Mucosa of descending colon (tissue), 3 donors: ENCODE measurements at places on chromosomes 1 and 21. TPM values are rescaled to one million over a fixed set of nuclear protein-coding genes. Genes with fewer than 3 reads are reported as not detected.

DNA sequence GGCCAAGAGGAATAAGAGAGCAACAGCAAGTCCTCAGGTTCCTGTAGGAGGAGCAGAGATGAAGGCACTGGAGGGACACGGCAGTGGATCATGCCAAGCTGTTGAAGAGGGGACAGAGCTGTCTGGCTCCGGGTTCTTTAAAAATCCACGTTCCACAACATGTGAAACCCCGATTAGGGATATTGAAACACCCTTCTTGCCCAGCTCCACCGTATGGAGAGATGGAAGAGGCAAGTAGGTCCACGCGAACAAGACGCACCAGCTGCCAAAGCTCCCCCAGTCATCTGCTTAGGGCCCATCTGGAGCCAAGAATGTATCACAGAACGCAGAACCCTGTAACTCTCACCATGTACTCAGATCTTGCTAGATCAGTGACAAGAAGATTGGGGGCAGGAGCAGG is 3.9 kb downstream of the C1orf198 start:
- DNase-seq: no peak

BTBD8 gene
- 7.1 TPM for total RNA-seq

SLC6A9 gene
- total RNA-seq: 38.1 TPM

GRCh38 chr1:28877132-28877781 is 37.1 kb upstream of the EPB41 start:
- DNase-seq: peak; percentile 79

ST6GALNAC3 gene
- total RNA-seq: 5.4 TPM

GRCh38 chr1:231241750-231242149 is 738 bp downstream of the GNPAT start:
- peak; percentile 57 for DNase-seq

FNBP1L gene
- 32.7 TPM for total RNA-seq

- DNase-seq: no peak
Measured at GRCh38 chr1:234170622-234171021, 202.6 kb upstream of the COA6 start.

FLAD1 gene
- 28.4 TPM for total RNA-seq

DNA sequence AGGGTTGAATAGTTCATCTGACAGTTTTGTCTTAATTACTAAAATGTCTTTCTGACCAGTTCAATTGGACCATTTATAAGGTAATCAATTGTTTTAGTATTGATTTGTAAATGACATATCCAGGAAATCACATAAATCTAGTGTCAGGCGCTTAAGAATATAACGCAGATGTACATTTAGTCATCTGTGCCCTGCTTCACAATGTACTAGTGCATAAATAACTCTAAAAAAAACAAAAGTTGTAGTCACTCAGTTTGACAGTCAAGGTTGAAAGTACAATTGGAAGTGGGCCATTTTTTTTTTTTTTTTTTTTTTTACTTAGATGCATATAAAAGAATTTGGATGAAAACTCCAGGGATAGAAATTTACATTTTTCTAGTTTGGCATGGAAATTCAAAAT is 490.4 kb downstream of the PTPRC start:
- DNase-seq: no peak

LRRC71 gene
- not detected for total RNA-seq

FAM131C gene
- total RNA-seq: 3.5 TPM

- no peak for DNase-seq
Measured at GRCh38 chr1:172400722-172401105, 19.8 kb upstream of the C1orf105 start.

DNA sequence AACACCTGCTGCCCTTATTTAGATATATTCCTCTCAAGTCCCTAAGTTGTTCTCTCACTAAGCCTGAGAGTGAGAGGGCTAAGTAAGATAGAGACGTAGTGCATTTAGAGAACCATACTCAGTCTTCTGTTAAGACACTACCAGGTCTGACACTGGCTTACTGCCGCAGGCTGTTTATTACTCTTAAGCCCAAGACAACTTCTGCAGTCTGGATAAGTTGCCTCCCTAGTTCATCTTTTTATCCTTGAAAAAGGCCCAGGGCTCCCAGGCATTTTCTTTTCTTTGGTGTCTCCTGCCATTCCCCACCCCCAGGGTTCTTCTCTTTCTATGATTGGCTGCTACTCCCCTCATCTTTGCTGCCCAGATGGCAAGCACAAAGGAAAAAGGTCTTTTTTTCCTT is 38.7 kb downstream of the CACHD1 start:
- DNase-seq: no peak

DNA sequence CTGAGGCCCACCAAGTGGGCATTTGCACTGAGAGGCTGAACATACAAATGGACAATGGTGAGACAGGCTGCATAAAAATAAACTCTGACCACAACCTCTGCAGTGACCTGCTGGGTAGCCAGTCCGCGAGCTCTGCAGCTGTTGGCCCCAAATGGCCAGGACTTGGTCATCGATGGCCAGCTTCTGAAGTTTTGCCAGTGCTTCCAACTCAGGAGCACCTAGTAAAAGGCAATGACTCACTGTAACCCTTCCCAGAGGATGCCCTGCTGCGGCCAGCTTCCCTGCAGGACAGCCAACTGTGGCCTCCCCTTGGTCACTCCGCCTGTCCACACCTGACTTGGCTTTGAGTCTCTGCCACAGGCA is 185.4 kb downstream of the DYRK1A start:
- no peak for DNase-seq

GRCh38 chr1:30693822-30694221 is 29.6 kb downstream of the MATN1 start:
- no peak for DNase-seq

DNA sequence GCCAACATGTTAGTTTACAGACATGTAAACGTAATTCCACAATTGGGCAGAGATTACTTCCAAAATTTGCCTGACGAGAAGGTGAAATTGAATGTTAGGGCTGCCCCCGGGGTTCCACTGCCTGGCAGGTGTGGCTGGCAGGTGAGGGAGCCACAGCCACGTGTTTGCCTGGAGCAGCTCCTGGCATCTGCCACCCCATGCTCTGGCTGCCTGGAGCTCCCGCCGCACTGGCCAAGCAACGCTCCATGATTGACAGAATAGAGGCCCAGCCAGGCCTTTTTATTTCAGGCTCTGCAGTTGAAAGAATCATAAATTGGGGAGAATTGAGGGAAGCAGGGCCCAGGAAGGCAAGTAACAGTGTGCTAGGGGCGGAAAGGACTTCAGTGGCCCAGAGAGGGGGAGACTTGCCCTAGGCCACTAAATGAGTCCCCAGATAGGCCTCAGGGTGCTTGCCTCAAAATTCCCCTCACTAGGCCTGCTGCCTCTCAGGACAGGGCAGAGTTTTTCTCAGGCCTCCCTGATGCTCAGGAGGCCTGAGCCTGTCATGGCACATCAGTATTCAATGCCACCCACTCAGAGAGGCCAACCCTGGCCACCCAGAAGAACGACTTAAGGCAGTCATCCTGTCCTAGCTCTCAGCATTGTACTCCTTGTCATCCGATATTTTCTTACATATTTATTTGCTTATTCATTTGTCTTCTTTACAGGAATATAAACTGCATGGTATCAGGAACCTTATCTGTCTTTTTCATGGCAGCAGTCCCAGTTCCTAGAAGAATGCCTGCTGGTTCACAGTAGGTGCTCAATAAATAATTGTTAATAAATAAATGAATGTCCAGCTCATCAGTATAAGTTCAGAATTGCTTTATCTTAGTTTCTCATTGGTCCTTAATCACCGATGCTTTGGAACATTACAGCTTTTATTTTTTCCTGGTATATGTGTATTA is 16.6 kb upstream of the S1PR1 start:
- DNase-seq: no peak

DNA sequence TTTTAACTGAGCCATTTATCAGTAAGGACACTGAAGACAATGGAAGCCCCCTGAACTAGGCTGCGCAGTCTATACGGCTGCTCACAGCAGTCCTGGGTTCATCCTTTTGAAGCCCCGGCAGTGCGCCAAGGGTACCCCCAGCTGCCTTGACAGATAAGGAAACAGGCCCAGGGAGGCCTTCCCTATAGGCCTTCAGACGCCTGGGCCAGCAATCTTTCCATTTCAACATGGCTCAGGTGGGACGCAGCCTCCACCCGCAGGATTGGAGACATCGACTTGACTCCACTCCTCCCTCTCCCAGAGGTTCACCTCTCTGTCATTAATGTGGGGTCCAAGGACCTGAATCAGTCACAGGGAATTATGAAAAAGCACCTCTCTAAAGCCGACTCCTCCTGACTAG is 2.8 kb upstream of the LYPD8 start:
- DNase-seq: no peak

GRCh38 chr1:36642802-36643201 is 160.1 kb upstream of the CSF3R start:
- no peak for DNase-seq

DNA sequence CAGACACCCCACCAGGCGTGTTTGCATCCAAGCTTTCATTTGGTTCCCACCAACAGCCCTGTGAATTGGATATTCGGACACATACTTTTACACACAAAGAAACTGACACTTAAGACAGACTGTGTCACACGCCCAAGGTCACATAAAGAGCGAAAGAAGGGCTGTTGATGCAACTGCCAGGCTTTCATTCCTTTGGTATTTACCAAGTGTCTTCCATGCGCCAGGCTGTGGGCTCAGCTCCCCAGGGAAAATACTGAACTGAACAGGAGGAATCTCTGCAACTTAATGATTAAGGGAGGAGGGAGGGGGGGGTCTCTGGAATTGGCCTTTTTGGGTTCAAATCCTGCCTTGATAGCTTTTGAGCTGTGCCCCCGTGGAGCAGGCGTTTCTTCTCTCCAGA is 122.8 kb downstream of the ACTL8 start:
- DNase-seq: no peak

LCE1F gene
- not detected for total RNA-seq

GRCh38 chr1:214587165-214587564 is 15.8 kb upstream of the CENPF start:
- DNase-seq: no peak

GRCh38 chr1:197062692-197063091 is 4.4 kb downstream of the F13B start:
- DNase-seq: no peak

MAP3K21 gene
- 8.3 TPM for total RNA-seq

- DNase-seq: no peak
Measured at GRCh38 chr1:2310332-2311183, 80.8 kb downstream of the MORN1 start.

DNA sequence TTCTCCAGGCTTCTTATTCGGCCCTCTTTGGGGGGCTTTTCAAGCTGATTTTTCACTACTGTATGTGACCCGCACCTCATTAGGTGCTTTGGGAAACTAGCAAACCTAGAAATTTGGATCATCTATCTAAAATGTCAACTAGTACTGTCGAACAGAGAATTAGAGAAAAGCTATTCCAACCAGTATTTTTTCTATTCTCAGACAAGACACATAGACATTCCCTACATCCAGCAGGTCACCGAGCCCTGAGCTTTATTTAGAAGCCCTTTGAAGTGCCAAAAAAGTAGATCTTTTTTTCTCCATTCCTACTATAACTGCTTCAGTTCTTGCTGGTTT is 310 bp upstream of the SSR2 start:
- DNase-seq: no peak

RIMKLA gene
- 18.9 TPM for total RNA-seq

HHAT gene
- total RNA-seq: 5.9 TPM

DNA sequence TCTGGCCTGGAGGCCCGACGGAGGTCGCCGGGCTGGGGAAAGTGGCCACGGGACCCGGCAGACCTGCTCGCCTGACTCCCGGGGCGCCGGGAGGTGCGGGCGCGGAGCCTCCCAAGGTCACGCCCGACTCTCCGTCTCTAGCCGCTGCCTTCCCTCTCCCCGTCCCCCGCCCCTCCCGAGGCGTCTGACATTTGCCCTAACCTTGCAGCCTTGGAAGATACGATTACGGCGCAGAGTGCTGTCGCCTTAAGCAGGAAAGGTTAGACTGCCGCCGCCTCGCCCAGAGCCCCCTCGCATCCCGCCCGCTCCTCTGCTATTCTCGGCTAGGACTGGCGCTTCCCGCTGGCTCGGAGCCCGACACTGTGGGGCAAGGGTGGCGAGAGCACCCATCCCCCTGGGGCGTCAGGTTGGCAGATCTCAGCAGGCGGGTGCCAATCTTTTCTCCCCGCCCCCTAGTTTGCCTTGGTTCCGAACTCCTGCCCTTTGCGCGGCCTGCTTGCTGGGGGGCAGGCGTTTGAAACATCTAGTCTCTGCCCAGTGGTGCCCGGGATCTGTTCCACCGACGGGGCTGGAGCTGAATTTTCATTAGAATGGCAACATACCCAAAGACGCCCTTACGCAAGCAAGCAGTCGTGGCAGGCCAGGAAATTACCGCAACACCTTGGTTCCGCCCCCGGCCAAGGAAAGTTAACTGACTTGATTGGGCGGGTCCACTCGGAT is 835 bp downstream of the PGM1 start:
- DNase-seq: peak; percentile 91

C4BPB gene
- 20.0 TPM for total RNA-seq

DNA sequence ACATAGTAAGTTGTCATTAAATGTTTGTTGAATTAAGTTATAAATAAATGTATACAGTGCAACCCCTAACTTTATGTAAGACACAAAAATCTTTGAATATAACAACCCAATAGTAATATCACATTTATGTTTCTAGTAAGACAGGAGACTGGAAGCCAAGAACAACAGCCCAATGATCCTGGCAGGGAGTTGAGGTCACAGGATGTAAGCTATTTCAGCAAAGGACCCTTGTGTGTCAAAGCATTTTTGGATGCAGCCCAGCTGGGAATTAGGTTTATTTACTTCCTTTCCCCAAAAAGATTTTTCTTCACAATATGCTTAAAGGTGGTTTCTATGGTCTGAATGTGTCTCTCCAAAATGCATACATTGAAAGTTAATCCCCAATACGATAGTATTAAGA is 34.0 kb upstream of the ABCA4 start:
- no peak for DNase-seq

POGK gene
- total RNA-seq: 22.7 TPM

DNA sequence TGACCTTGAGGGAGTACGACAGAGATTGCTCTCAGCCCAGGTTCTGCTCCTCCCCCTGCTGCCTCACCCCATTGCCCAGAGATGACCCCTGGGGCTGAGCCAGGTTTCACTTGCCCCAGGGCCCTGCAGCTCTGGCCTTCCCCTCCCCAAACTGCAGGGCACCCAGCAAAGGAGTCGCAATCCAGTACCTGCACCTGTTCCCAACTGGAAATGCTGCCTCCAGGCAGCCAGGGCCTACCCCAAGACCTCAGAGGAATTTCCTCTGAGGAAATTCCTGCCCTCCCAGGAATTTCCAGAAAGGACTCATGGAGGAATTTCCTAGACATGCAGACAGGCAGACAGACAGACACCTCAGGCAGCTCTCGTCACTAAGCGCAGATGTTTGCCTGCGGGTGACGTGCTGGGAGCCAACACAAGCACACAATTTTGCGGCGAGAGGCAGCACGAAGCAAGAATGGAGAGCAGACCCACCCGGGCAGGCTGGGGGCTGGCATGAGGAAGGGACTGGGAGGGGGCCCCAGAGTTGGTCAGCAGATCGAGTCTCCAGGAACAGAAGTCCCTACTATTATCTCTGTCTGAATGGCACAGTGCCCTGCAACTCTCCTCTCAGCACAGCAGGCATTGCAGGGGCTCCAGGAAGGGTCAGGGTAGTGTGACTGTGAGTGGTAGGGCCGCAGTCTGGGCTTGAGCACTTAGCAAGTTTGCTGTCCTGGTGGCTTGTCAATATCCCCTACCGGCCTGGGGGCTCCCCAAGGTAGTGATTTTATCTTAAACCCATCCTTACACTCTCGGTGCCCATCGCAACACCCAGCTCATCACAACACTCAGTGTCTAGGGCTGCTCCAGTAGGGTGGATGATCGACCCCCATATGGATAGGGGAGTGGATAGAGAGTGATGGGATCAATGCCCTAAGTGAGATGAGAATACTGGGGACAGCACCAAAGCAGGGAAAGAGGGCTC is 2.9 kb upstream of the EFNA1 start:
- DNase-seq: peak; percentile 67

GRCh38 chr1:161497961-161498360 is 7.3 kb upstream of the FCGR2A start:
- DNase-seq: no peak
